ENCODE measurements at places on chromosomes 4 and X.

DNA sequence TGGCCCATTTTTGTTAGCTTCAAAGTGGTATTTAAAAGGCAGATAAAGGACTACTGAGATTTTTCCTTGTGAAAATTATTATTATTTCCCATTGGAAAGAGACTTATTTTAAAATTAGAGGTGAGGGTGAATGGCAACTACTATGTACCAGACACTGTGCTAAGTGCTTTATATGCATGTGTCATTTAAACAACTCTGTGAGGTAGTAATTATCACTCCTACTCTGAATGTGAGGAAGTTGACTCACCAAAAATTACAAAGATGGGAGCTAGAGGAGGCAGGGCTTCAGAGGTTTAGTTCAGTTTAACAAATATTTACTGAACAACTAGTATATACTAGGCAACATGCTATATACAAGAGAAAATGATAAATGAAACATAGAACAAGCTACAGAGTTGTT is 78.2 kb downstream of the MSL3 start:
- no peak for DNase-seq

- DNase-seq: no peak
Measured at GRCh38 chr4:29467044-29467717, 1253.0 kb upstream of the PCDH7 start.

DNA sequence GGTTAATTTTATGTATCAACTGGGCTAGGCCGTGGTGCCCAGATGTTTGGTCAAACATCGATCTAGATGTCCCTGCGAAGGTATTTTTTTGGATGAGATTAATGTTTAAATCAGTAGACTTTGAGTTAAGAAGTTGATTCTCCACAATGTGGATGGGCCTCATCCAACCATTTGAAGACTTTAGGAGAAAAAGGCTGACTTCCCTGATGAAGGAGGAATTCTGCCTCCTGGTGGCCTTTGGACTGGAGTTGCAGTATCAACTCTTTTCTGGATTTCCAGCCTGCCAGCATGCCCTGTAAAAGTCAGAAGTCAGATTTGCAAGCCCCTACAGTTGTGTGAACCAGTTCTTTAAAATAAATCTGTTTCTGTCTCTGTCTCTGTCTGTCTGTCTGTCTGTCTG is 91.4 kb downstream of the STK32B start:
- DNase-seq: no peak

DNA sequence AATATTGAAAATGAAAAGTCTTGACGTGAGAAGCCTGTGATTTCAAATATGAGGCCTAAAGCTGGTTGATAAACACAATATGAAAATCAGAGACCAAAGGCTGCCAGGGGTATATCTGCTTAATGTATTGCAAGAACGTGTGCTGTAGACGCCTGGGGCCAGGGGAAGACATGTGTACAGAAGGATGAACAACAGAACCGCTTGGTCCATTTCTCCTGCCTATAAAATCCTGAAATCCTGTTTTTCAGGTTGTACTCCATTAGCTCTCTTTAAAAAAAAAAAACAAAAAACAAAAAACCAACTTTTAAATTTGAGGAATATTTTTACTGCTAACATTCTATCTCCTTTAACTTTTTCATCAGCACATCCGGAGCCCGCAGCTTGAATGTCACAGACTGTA is 109.2 kb downstream of the STOX2 start:
- no peak for DNase-seq

- no peak for DNase-seq
Measured at GRCh38 chr4:156193106-156193505, 239.4 kb upstream of the CTSO start.

- DNase-seq: no peak
Measured at GRCh38 chr4:75907966-75908365, 5.7 kb upstream of the PPEF2 start.

DNA sequence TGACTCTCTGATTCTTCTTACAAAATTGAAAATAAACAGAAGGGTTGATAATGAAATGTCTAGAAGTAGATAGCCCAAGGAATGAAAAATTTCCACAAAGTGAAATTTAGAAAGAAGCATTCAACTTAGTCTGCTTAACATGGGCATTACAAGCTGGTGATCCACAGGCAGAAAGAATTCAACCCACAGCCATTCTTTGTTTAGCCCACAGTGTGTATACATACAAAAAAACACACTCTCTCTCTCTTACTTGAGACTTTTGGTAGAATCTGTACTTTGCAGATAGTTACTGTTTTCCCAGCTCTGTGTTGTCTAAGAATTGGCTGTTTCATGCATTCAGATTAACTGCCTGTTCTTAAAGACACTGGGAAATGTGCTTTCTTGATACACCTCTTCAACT is 159.8 kb downstream of the SLC4A4 start:
- no peak for DNase-seq

GRCh38 chr4:109169170-109169569 is 133.3 kb downstream of the COL25A1 start:
- no peak for DNase-seq

GRCh38 chr4:127555106-127555505 is 77.7 kb upstream of the INTU start:
- DNase-seq: no peak

- DNase-seq: no peak
Measured at GRCh38 chr4:89625599-89626293, 211.2 kb downstream of the SNCA start.

- no peak for DNase-seq
Measured at GRCh38 chr4:75741027-75741426, 16.6 kb downstream of the USO1 start.

All from activated CD8-positive, alpha-beta memory T cell treated with anti-CD3 and anti-CD28 coated beads for 1 hour (primary cell).